T47D (cell line): ENCODE measurements at places on chromosomes 5 and 9.

DNA sequence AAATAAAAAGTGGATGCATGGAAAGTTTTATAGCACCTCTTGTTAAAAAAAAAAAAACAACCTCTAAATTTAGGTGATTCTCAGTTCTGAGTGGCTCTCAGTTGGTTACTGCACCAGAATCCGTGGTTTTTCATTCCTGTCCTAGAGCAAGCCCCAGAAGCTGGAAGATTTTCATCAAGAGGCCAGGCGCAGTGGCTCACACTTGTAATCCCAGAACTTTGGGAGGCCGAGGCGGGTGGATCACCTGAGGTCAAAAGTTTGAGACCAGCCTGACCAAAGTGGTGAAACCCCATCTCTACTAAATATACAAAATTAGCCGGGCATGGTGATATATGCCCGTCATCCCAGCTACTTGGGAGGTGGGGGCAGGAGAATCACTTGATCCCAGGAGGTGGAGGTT lies 27.2 kb upstream of the SLC9A3 start:
- DNase-seq: no peak

DNA sequence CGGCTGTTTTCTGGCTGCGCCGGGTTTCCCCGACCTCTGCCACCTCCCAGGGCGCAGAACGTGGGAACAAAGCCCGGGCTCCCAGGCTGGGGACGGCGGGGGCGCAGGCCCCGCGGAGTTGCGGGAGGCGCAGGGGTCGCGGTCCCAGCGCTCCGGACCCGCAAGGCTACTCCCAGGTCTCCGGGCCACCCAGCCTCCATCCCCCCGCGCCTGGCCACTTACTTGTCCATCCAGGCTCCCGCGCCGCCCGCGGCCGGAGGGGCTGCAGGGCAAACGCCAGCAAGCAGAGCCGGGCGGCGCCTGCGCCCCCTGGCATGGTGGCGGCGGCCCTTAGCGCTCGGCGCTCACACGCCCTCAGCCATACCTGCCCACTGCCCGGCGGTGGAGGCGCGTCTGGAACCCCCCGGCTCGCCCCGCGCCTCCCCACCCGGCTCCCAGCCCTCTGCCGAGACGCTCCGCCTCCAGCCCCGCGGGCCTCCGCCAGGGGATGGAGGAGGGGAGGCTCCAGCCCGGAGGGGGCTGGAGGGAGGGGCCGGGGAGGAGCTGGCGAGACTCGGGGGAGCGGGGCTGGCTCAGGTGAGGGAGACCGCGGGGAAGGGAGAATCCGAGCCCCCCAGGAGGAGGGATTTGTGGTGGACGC lies at the start of gene ADAM19:
TSS of gene ADAM19 (minus strand) at position 395 of the 640 bp plus-strand sequence. CDS start at position 316, 79 bp downstream.
- no peak for DNase-seq

DNA sequence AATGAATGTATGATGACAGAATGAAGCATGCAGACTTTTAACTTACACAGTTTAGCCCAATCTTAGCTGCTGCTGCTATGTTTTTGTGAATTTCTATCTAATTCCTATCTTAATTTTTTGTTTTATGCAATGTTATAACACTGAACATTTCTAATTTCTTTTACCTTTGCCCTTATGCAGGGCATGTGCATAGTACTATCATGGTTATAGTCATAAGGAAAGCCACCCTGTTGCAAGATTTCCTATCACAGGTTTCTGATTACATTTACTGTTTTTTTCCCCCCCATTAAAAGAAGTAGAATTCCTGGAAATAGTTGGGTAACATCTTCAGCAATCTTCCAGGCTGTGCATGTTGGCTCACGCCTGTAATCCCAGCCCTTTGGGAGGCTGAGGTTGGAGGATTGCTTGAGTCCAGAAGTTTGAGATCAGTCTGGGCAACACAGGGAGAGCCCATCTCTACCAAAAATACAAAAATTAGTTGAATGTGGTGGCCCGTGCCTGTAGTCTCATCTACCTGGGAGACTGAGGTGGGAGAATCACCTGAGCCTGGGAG lies 164.4 kb downstream of the KDM4C start:
- no peak for DNase-seq

- DNase-seq: no peak
Observed at GRCh38 chr9:69498470-69498869, 173.5 kb downstream of the ENTREP1 start.

DNA sequence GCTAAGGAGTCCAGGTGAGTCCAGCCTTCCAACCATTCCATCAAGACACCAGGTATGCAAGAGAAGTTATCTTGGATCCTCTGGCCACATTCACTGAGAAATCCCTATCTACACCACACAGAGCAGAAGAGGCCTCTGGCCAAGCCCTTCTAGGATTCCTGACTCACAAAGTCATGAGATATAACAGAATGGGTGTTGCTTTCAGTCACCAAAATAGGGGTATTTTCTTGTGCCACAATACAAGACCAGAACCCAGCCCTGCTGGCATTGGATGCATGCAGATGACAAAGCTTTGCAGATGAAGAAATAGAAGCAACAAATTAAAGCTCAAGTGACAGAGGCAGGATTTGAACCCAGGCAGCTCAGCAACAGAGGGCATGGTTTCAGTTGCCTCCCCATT lies 73.5 kb downstream of the PTPN3 start:
- DNase-seq: no peak

DNA sequence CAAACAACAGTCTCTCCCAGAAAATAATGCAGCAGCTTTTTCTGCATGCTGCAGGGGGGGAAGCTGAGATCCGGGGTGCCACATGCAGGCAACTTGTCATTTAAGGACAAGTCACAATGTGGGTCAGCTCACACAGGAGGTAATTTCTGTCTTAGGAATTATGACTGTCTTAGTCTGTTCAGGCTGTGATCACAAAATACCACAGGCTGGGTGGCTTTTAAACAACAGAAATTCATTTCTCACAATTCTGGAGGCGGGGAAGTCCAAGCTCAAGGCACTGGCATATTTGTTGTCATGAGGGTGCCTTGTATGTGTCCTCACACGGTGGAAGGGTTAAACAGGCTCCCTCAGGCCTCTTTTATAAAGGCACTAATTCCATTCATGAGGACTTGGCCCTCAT lies 127.7 kb downstream of the DIRAS2 start:
- DNase-seq: no peak

GRCh38 chr5:171392585-171393159 lies 5.0 kb downstream of the NPM1 start:
- DNase-seq: no peak

GRCh38 chr5:153352685-153353219 lies 137.7 kb upstream of the GRIA1 start:
- no peak for DNase-seq

DNA sequence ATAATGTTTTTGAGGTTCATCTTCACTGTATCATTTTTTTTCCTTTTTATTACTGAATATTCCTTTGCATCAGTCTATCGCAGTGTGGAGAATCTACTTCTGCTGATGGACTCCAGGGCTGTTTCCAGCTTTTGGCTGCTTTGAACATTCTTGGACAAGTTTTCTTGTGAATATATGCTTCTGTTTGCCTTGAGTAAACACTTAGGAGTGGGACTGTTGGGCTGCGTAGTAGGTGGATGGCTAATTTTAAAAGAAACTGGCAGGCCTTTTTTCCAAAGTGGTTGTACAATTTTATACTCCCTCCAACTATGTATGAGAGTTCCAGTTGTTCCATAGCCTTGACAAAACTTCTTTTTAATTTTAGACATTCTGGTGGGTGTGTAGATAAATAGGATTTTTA lies 102.4 kb downstream of the WDR41 start:
- DNase-seq: no peak

DNA sequence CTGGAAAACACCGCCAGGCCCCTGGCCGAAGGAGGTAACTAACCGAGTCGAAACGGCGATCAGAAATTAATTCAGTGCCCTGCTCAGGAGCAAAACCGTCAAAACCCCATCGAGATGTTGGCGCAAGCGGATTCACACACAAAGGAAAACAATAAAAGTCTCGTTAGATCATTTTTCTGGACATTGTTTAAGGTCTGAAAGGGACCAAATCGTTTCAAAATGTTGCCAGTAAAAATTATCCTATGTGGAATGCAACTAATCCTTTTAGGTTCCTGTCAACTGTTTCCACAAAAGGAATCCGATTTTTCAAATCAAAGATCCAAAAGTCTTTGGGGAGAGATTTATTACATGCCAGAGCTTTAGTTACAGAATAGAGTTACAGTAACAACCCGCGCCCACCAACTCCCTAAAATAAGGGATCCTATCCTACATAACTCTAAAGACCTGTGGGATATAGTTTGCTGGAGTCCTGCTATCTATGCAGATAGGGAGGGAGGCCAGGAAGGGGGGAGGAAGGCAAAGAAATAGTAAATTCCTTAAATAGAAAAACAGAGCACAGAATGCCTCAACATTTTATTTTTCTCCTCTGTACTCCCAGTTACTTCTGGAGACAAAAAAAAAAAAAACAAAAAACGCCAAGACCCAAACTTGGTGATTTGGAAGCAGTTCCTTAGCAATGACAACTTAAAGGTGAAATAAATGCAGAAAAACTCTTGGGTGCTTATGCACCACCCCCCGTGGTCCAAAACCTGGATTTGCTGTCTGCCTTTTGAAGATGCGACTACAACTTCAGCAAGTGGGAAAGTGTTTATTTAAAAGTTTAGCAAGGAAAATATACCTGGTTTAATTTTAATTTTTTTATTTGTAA lies 10.6 kb downstream of the FOXD1 start:
- no peak for DNase-seq

DNA sequence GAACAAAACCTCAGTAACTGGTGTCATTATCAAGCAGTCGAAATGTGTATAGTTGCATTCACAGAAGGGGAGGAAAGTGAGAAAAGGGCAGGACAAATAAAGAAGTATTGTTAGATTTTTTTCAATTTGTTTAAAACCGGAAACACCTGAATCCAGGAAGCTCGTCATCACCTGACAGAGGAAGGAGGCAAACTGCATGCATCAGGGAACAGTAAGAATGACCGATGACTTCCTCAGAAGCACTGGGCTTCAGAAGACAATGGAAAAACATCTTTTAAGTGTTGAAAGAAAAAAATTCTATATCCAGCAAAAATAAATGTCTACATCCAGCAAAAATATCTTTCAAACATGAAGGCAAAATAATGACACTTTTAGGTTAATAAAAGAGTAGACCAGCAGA lies 29.5 kb downstream of the PLEKHG4B start:
- no peak for DNase-seq

- DNase-seq: peak; percentile 30
Observed at GRCh38 chr9:89926691-89927220, 321.9 kb downstream of the GADD45G start.

- DNase-seq: no peak
Observed at GRCh38 chr5:179837076-179838011, 16.6 kb downstream of the SQSTM1 start.

DNA sequence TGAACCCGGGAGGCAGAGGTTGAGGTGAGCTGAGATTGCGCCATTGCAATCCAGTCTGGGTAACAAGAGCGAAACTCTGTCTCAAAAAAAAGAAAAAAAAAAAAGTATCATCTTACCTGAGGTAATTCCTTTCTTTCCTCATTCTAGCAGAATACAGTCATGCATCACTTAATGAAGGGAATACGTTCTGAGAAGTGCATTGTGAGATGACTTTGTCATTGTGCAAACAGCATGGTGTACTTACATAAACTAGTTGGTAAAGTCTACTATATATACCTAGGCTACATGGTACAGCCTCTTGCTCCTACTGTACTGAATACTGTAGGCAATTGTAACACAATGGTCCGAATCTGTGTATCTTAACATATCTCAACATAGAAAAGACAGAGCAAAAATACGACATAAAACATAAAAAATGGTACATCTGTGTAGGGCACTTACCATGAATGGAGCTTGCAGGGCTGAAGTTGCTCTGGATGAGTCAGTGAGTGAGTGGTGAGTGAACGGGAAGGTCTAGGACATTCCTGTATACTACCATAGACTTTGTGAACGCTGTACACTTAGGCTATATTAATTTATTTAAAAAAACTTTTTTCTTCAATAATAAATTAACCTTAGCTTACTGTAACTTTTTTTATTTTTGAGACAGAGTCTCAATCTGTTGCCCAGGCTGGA lies 100.4 kb downstream of the GLDC start:
- DNase-seq: no peak

- no peak for DNase-seq
Observed at GRCh38 chr9:15670246-15670645, 117.4 kb downstream of the CCDC171 start.

GRCh38 chr5:125484742-125485641 lies 738.6 kb upstream of the ZNF608 start:
- DNase-seq: peak; percentile 16

DNA sequence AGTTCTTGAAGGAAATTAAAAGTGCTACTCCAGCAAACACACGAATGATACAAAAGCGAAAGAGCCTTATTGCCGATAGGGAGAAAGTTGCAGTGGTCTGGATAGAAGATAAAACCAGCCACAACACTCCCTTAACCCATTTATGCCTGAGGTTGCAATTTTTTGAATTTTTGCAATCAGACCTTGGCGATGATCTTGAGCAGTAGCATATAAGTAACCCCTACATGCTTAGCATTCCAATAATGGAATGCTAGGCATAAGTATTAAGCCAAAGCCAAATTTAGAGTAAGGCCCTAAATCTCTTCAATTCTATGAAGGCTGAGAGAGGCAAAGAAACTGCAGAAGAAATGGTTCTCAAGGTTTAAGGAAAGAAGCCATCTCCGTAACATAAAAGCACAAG lies 153.5 kb downstream of the SLC28A3 start:
- no peak for DNase-seq

DNA sequence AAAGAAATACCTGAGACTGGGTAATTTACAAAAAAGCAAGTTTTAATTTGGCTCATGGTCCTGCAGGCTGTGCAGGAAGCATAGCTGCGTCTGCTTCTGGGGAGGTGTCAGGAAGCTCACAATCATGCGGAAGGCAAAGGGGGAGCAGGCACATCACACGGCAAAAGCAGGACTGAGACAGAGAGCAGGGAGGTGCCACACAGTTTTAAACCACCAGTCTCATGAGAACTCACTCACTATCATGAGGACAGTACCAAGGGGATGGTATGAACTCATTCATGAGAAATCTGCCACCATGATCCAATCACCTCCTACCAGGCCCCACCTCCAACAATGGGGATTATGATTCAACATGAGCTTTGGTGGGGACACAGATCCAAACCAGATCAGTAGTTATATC lies 96.2 kb downstream of the OSTF1 start:
- DNase-seq: no peak

DNA sequence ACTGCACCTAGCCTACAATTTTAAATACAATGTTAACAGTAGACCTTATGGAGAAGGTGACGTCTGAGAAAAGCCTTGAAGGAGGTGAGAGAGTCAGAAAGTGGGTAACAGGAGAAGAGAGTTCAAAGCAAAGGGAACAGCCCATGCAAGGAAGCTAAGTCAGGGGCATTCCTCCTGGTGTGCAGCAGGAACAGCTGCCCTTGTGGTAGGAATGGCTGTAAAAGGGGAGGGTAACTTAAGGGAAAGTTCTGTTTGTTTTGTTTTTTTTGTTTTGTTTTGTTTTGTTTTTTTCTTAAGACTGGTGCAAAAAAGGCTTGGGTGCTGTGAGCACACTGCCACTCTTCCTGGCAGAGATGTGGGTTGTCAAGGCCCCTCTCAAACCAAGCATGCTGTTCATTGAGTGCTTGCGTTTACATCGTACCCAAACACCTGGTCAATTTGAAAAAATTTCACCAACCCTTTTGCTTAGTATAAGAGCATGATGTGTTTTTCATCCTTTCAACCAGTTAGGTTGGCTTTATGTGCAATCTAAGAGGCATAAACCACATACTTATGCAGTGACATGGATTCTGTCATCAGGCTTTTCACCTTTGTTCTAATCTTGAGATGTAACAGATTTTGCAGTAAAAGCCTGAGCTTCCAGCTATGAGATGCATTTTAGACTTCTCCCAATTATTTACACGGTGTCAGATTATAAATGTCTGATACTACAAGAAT lies 279.7 kb downstream of the GLIS3 start:
- DNase-seq: no peak
